ENCODE measurements at places on chromosomes 16 and 17. TPM values are rescaled to one million over a fixed set of nuclear protein-coding genes. Genes with fewer than 3 reads are reported as not detected.

GRCh38 chr16:30482366-30482765, 9.8 kb downstream of the ITGAL start:
- no peak for DNase-seq
- no peak overlapping the region for H3K27ac ChIP-seq
- no peaks in the 10 kb centered on the region for H3K4me1 ChIP-seq
- no peaks in the 10 kb centered on the region for H3K27me3 ChIP-seq

- no peak for DNase-seq
- no peaks in the 10 kb centered on the region for H3K36me3 ChIP-seq
- H3K27ac ChIP-seq: no peak overlapping the region
- H3K27me3 ChIP-seq: no peaks in the 10 kb centered on the region
- H3K4me3 ChIP-seq: no peak overlapping the region
Observed at GRCh38 chr17:43457362-43457692, 26.4 kb upstream of the DHX8 start.

DNA sequence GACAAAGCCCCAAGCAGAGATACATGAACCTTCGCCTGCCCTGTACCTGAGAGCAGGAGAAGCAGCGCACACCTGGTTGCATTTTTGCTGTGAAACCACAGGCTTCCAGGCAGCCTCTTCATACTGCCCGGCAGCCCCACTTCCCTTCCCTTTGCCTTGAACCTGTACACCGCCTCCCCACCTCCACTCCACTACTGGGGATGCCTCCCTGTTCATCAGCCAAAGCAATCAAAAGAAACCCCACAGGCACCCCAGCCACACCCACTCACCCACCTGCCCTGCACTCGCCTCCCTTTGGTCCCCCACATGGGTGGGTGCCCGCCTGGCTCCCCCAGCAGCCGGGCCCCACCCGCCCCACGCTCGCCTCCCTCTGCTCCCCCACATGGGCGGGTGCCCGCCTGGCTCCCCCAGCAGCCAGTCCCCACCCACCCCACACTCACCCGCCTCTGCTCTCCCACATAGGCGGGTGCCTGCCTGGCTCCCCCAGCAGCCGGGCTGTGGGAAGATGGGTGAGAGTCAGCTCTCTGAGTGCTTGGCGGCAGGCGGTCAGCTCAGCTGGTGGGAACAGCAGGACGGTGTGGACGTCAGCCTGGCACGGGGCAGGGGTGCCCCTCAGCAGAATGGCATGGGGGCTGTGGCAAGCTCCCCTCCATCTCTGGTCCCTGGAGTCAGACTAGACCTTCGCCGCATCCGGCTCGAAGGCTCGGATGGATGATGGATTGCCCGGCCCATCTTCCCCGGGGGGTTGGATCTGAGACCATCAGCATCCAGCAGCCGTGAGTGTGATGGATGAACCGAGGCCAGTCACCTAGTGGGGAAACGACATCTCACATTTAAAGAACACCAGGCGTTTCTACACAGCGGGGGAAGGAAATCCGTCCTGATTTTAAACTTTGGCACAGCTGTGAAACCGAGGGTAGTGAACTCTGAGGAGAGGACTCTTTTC, 135.6 kb downstream of the BANP start:
- no peaks in the 10 kb centered on the region for H3K27me3 ChIP-seq
- no peak overlapping the region for H3K27ac ChIP-seq
- no peak for DNase-seq
- no peaks in the 10 kb centered on the region for H3K36me3 ChIP-seq
- no peak overlapping the region for H3K4me3 ChIP-seq
- peaks cover 4% of the 10 kb centered on the region for H3K4me1 ChIP-seq

GRCh38 chr16:66264311-66265047, 102.0 kb upstream of the CDH5 start:
- no peak for DNase-seq
- no peak overlapping the region for H3K4me3 ChIP-seq
- H3K27ac ChIP-seq: no peak overlapping the region
- no peaks in the 10 kb centered on the region for H3K36me3 ChIP-seq
- peaks cover 9% of the 10 kb centered on the region for H3K27me3 ChIP-seq

DNA sequence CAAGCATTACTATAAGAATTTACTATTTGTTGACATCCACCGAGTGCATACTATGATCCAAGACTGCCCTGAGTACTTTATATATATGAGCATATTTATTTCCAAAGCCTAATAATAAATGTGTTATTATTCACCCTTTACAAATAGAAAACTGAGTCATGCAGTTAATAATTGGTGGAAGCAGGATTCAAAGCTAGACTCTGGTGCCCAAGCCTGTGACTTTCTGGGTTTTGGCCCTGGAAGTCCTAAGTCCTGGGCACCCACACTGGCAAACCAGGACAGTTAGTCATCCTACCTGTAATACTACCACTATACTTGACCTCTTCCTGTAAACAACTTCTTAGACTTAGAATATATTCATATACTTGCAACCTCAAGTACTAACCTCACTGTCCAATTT, 257.4 kb upstream of the IRX5 start:
- H3K27ac ChIP-seq: no peak overlapping the region
- H3K27me3 ChIP-seq: no peaks in the 10 kb centered on the region
- no peaks in the 10 kb centered on the region for H3K4me1 ChIP-seq

DNA sequence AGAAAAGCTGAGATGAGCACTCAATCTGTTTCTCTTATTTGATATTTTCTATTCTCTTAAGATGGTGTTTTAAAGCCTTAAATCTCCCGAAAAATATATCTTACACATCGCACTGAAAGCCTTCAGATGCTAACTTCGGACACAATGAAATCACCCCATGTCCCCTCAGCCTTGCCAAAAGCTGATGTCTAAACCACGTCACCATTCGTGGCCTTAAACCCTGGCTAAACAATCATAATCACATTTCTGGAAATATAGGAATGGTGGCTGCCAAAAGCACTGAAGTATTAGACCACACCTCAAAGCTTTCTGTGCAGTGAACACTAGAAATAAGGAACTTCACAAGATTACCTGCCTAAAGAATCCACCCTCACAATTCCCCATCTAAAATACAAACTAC, 402.7 kb downstream of the SOX9 start:
- no peaks in the 10 kb centered on the region for H3K36me3 ChIP-seq
- no peak for DNase-seq
- H3K27me3 ChIP-seq: no peaks in the 10 kb centered on the region
- no peak overlapping the region for H3K4me3 ChIP-seq

DNA sequence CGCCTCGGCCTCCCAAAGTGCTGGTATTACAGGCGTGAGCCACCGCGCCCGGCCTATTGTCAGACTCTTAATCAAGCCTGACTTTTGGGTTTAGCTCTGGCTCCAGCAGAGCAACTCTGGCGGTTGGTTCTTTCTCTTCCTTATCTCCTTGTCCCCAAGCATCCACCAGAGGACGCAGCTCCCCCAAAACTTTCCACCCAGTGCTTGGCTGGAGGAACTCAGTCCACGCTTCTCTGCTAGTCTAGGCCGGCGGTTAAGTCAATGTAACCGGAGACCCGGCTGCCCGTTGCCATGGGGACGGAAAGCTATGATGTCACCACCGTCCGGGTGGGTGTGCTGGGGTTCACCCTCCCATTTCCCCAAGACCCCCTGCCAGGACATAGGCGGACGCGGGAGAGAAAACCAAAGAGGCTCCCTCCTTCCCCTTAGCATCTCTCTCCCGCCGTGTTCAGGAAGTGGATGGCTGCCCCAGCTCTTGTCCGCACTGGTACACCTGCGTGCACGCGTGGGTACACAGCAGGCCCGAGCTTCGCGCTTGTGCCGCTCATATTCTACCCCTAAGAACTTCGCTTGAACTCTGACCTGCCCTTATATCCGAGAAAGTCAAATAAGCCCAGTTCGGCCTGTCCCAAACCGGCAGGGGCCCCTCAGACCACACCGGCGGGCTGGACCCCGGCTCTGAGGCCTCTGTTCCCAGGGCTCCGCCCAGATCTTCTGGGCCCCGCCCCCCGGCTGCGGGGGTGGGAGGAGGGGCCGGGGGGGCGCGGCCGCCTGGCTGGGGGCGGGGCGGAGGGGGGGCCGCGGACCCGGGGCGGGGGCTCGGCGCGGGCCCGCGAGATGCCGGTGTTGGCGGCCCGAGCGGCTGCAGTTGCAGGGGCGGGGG, at the start of gene RND2:
Gene RND2 (plus strand): TSS at position 825 of the 883 bp plus-strand sequence. CDS start 117 bp downstream, outside the sequence.
- H3K27ac ChIP-seq: peak within 1 kb of the TSS; percentile 91
- H3K4me1 ChIP-seq: peaks cover 19% of the 10 kb centered on the region
- DNase-seq: peak; percentile 97
- H3K4me3 ChIP-seq: peak within 1 kb of the TSS; percentile 93
- H3K36me3 ChIP-seq: no peaks in the 10 kb centered on the region

- no peaks in the 10 kb centered on the region for H3K36me3 ChIP-seq
- H3K27ac ChIP-seq: no peak overlapping the region
- H3K4me3 ChIP-seq: no peak overlapping the region
- DNase-seq: no peak
- peaks cover 5% of the 10 kb centered on the region for H3K4me1 ChIP-seq
- no peaks in the 10 kb centered on the region for H3K27me3 ChIP-seq
Observed at GRCh38 chr16:56222474-56222997, 31.2 kb downstream of the GNAO1 start.

DNA sequence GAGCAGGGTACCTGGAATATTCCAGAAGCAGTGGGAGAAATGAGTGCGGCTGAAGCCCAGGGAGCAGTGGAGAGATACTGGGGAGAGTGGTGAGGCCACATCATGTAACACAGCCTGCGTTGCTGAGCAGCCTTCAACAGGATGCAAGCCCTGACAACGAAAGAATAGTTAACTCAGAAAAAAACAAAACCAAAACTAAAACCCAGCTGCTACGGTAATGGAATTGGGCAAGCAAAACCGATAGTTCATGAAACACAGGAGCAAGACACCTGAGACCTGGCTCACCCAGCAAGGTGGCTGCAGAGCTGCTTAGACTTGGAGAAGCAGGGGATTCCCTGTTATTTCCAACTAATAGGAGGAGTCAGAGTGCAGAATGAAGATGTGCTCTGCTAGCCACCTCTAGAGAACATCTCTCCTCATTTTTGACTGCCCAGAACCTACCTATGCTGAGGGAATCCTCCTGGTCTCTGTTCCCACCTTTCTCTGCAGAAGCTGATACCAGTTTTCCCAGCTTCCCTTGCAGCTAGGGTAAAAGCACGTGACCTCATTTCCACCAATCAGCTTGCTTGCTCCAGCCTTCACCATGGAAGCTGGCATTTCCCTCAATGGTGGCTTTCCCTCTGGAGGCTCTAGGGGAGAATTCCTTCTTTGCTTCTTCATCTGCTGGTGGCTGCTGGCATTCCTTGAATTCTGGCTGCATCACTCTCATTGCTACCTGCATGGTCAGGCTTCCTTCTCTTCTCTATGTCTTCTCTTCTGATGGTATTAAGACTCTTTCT, 59.4 kb upstream of the XYLT1 start:
- no peaks in the 10 kb centered on the region for H3K36me3 ChIP-seq
- H3K27me3 ChIP-seq: no peaks in the 10 kb centered on the region
- H3K4me3 ChIP-seq: no peak overlapping the region
- H3K4me1 ChIP-seq: no peaks in the 10 kb centered on the region
- no peak overlapping the region for H3K27ac ChIP-seq

DNA sequence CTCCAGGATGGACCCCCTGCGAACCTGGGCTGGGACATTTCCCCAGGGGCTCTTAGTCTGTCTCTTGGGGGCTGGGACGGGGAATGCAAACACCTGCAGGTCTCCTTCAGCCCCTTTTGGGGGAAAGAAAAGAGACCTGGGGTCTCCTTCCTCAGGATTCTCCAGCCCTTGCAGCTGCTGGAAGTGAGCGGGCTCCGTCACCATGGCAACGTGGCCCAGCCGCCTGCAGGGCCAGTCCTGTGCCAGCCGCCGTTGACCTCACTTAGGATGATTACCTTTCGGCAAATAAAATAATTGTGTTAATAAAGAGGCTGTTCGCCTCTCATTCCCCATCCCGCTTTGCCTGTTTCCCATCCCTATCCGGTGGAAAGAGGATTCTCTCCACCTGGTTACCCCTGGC, 25.7 kb downstream of the MRM1 start:
- H3K27me3 ChIP-seq: no peaks in the 10 kb centered on the region
- no peak overlapping the region for H3K27ac ChIP-seq
- no peaks in the 10 kb centered on the region for H3K36me3 ChIP-seq
- no peak overlapping the region for H3K4me3 ChIP-seq
- peaks cover 31% of the 10 kb centered on the region for H3K4me1 ChIP-seq

GRCh38 chr16:67935101-67935401, 1.6 kb downstream of the PSMB10 start:
- peaks cover 12% of the 10 kb centered on the region for H3K4me1 ChIP-seq
- no peak for DNase-seq
- peak overlapping the region; percentile 78 for H3K4me3 ChIP-seq
- H3K36me3 ChIP-seq: no peaks in the 10 kb centered on the region
- H3K27me3 ChIP-seq: no peaks in the 10 kb centered on the region
- H3K27ac ChIP-seq: no peak overlapping the region

The KRTAP4-6 gene
- not detected for total RNA-seq

The DNAAF1 gene
- total RNA-seq: 0.11 TPM

The RUNDC1 gene
- 12.6 TPM for total RNA-seq

The TMEM100 gene
- total RNA-seq: 0.59 TPM

The LITAFD gene
- total RNA-seq: not detected

The MIS12 gene
- 36.5 TPM for total RNA-seq

The C1QTNF8 gene
- total RNA-seq: not detected

The KRTAP4-3 gene
- not detected for total RNA-seq

The RNF227 gene
- 4.0 TPM for total RNA-seq

The KRTAP9-2 gene
- not detected for total RNA-seq
